ENCODE measurements at places on chromosomes 12 and 14.

DNA sequence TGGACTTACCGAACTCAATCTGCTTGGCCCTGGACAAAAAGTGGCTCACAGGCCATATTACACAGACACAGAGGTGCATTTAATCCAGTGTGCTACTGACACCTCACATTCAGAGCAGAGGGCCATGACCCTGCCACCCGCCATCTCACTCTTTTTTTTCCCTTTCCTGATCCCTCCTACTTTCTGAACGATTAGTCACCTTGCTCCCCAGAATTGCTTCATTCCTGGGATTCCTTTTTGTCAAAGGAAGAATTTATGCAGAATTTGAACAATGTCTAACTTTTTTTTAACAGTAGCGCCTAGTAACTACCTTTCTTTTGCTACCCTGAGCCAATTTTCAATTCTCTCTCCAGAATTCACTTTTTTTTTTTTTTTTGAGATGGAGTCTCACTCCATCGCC, 4.6 kb downstream of the PKP2 start:
- peak; percentile 37 for DNase-seq

GRCh38 chr14:95150910-95151309, 6.4 kb downstream of the DICER1 start:
- no peak for DNase-seq

- DNase-seq = no peak
Observed at GRCh38 chr12:67594888-67595287, 53.7 kb upstream of the DYRK2 start.

- DNase-seq = no peak
Observed at GRCh38 chr12:65520658-65521057, 242.2 kb downstream of the MSRB3 start.

- peak; percentile 17 for DNase-seq
Observed at GRCh38 chr14:95291859-95292542, 27.7 kb downstream of the CLMN start.

- DNase-seq = no peak
Observed at GRCh38 chr14:94486883-94487282, 10.9 kb upstream of the SERPINA9 start.
